Smooth muscle cell of the pulmonary artery (primary cell): ENCODE measurements at places on chromosomes 16 and 17. TPM values are rescaled to one million over a fixed set of nuclear protein-coding genes. Genes with fewer than 3 reads are reported as not detected.

IL17C gene
- not detected in 2 replicates for total RNA-seq

C1QTNF8 gene
- total RNA-seq, result 0.13 TPM in 1 of 2 replicates, not detected in the other

TNFRSF12A gene
- total RNA-seq, result 185 and 394 TPM in 2 replicates

MT1A gene
- total RNA-seq, result 1.1 TPM in 1 of 2 replicates, not detected in the other

ACBD4 gene
- 5.3 and 10.1 TPM in 2 replicates for total RNA-seq

CSHL1 gene
- not detected in 2 replicates for total RNA-seq

PYDC1 gene
- total RNA-seq, result not detected in 2 replicates
